Aorta (tissue), 5 donors: ENCODE measurements at places on chromosomes 4 and X. TPM values are rescaled to one million over a fixed set of nuclear protein-coding genes. Genes with fewer than 3 reads are reported as not detected.
A peak's percentile ranks its signal among the peaks of the same experiment; 100 is the strongest.

- no peaks in the 10 kb centered on the region for H3K36me3 ChIP-seq
- no peak within 1 kb of the TSS for H3K4me3 ChIP-seq
- no peaks in the 10 kb centered on the region for H3K27me3 ChIP-seq
These were observed at the start of gene IL1RAPL2 for GRCh38 chrX:104565791-104566680. TSS of gene IL1RAPL2 (plus strand) at chrX:104566199.

DNA sequence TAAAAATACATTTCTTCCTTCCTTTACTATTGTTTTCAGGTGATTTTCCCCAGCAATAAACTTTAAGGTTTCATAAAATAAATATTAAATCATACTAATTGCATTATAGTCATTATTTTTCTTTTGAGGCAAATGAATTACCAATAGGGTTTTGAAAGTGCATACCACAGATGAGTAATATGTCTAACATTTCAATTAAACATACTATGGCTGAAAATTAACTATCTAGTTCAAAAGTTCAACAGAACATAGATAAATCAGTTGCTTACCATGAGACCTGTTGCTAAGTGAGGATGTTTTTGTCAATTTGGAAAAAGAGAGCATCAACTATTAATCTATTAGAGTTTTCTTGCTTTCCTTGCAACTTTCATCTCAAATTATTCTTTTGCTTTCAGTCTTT lies 35.0 kb downstream of the NPY5R start:
- no peak overlapping the region for H3K4me3 ChIP-seq
- H3K27me3 ChIP-seq = no peaks in the 10 kb centered on the region
- DNase-seq = no peak

DNA sequence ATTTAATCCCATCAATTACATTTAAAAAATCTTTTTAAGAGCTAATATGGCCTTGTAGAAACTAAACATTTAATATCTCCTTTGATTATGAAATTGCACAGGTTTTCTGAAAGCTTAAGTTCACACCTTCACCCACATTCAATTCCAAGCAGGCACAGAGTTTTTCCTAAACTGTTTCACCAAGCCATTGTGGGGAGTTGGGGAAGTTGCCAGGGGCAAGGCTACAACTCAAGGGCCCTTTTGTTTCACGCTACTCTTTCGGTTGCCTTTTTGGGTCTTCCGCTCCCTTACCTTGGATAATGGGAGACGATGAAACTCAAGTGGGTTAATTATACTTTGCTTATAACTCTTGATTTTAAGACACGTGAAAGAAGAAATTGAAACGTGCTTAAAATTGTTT lies 33.3 kb downstream of the APBB2 start:
- H3K27me3 ChIP-seq = no peaks in the 10 kb centered on the region
- H3K36me3 ChIP-seq = no peaks in the 10 kb centered on the region
- H3K27ac ChIP-seq = no peak overlapping the region
- no peak overlapping the region for H3K4me3 ChIP-seq
- DNase-seq = no peak
- H3K4me1 ChIP-seq = peaks cover 5% of the 10 kb centered on the region

Gene DRD5
- polyA plus RNA-seq = not detected

GRCh38 chr4:143559757-143560147 lies 46.2 kb downstream of the SMARCA5 start:
- no peak overlapping the region for H3K27ac ChIP-seq
- H3K4me1 ChIP-seq = peaks cover 4% of the 10 kb centered on the region
- DNase-seq = no peak
- H3K36me3 ChIP-seq = no peaks in the 10 kb centered on the region
- H3K27me3 ChIP-seq = no peaks in the 10 kb centered on the region

DNA sequence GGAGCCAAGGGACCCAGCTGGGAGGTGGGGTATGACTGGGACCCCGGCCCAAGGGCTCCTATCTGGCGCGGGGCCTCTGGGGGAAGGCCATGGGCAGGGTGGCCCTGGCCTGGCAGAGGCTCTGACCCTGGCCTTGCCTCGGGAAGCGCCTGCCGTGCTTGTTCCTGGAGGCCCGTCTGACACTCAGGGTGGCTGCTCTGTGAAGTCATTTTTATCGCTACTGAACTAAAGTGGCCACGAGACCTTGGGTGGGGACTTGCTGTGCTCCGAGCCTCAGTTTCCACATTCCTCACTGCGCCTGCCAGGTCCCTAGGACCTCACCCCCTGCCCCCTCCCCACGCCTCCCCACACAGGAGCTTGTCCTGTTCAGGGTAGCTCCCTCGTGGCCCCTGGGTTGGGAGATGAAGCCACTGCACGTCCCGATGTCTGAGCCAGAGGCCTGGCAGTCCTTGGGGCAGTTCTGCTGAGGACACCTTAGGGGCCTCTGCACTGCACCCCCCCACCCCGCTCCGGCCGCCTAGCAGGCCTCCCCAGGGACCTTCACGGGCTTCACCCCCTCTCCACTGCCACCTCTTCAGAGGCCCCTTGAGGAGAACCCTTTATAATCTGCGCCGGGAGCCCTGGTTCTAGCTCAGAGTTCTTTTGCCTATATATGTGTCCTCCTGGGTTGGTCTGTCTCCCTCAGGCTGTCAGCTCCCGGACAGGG lies 639 bp upstream of the SORCS2 start:
- H3K27ac ChIP-seq = no peak overlapping the region
- H3K4me3 ChIP-seq = no peak overlapping the region
- DNase-seq = peak; percentile 44
- H3K4me1 ChIP-seq = no peaks in the 10 kb centered on the region

Gene NSUN7
- 4.9 TPM for polyA plus RNA-seq

DNA sequence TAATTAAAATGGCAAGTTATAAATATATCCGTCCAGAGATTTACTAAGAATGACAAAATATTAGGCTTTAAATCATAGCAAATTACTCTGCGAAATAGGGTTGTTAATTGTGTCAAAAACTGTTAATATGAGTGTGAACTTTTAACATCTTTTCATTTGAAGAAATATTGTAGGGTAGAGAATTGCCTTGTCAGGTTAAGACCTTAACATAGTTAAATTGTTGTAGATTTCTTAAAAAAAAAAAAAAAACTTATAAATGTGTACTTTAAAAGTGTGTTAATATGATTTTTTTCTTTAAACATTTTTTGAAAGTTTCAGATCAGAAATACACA lies 107.7 kb upstream of the TLR2 start:
- H3K27ac ChIP-seq = no peak overlapping the region
- no peaks in the 10 kb centered on the region for H3K36me3 ChIP-seq
- H3K4me1 ChIP-seq = no peaks in the 10 kb centered on the region
- H3K4me3 ChIP-seq = no peak overlapping the region
- DNase-seq = no peak
- no peaks in the 10 kb centered on the region for H3K27me3 ChIP-seq
